Ascending aorta (tissue), 2 donors: ENCODE measurements at places on chromosomes 6 and 20. TPM values are rescaled to one million over a fixed set of nuclear protein-coding genes. Genes with fewer than 3 reads are reported as not detected.

TOP1 gene
- 9.4 TPM for total RNA-seq

KCNQ2 gene
- total RNA-seq: not detected

TTI1 gene
- total RNA-seq: 18.0 TPM

COL12A1 gene
- 140 TPM for total RNA-seq

ZBTB46 gene
- 39.5 TPM for total RNA-seq

C4A gene
- total RNA-seq: 147 TPM

LIME1 gene
- 7.3 TPM for total RNA-seq

CRISP3 gene
- total RNA-seq: not detected

SNAI1 gene
- total RNA-seq: 64.4 TPM

- peaks cover 6% of the 10 kb centered on the region for H3K4me1 ChIP-seq
- DNase-seq: no peak
- H3K4me3 ChIP-seq: no peak overlapping the region
- peaks cover 18% of the 10 kb centered on the region for H3K36me3 ChIP-seq
- H3K27me3 ChIP-seq: no peaks in the 10 kb centered on the region
Observed at GRCh38 chr6:41914869-41915530, 5.9 kb downstream of the MED20 start.

DNA sequence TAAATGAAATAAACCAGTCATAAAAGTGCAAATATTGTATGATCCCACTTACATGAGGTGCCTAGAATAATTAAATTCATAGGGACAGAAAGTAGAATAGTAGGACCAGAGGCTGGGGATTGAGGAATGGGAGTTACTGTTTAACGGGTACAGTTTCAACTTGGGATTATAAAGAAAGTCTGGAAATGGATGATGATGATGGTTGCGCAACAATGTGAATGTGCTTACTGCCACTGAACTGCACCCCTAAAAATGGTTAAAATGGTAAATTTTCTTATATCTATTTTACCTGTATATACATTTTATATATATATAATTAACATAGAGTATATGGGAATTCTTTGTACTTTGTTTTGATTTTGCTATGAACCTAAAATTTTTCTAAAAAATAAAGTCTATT is 53.3 kb upstream of the L3MBTL3 start:
- H3K27ac ChIP-seq: no peak overlapping the region
- no peak for DNase-seq
- no peaks in the 10 kb centered on the region for H3K27me3 ChIP-seq
- no peaks in the 10 kb centered on the region for H3K4me1 ChIP-seq
- no peak overlapping the region for H3K4me3 ChIP-seq
- no peaks in the 10 kb centered on the region for H3K36me3 ChIP-seq

GRCh38 chr6:85458782-85459181 is 8.9 kb downstream of the NT5E start:
- peak overlapping the region; percentile 93 for H3K27ac ChIP-seq
- H3K4me3 ChIP-seq: peak overlapping the region; percentile 5

GRCh38 chr6:79755967-79756366 is 124.8 kb downstream of the SH3BGRL2 start:
- no peaks in the 10 kb centered on the region for H3K4me1 ChIP-seq
- DNase-seq: no peak
- no peak overlapping the region for H3K4me3 ChIP-seq
- no peak overlapping the region for H3K27ac ChIP-seq
- no peaks in the 10 kb centered on the region for H3K27me3 ChIP-seq
- H3K36me3 ChIP-seq: no peaks in the 10 kb centered on the region

- H3K36me3 ChIP-seq: no peaks in the 10 kb centered on the region
- DNase-seq: peak; percentile 95
- peak overlapping the region; percentile 94 for H3K27ac ChIP-seq
- H3K4me3 ChIP-seq: no peak overlapping the region
- peaks cover 31% of the 10 kb centered on the region for H3K4me1 ChIP-seq
- no peaks in the 10 kb centered on the region for H3K27me3 ChIP-seq
Observed at GRCh38 chr20:31835977-31836852, 9.2 kb downstream of the FOXS1 start.

DNA sequence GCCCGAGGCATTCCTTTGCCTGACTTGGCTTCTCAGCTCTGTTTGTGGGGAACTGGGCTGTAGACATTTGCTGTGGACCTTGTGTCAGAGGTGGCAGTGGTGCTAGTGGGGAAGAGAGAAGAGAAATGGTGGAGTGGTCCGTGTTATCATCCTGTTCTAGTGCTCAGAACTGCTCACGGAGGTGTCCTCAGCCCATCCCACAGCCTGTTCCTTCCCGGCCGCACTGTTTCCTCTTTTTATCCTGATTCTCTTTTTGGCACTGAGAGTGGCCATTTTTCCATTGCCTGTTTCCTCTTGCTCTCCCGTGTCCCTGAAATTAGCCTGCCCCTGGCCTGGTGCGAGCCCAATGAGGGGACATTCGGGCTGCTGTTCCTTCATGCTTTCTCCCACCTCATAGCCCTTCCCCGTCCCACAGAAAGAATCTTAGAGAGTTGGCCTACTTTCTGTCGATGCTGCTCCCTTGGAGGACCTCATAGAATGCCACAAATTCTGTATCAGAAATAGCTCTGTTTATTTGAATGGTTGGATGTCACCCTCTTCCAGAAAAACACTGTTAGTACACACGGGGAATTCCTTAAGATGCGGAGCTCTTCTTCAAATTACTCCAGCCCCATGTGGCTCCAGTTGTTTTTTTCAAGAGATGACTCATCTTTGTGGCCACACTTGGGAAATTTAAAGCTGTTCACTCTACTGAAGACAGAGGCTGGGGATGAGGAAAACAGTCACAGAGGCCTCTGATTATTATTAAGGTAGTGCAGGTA is 26.1 kb downstream of the FARS2 start:
- H3K27ac ChIP-seq: no peak overlapping the region
- H3K4me3 ChIP-seq: no peak overlapping the region
- DNase-seq: no peak
- no peaks in the 10 kb centered on the region for H3K27me3 ChIP-seq

DNA sequence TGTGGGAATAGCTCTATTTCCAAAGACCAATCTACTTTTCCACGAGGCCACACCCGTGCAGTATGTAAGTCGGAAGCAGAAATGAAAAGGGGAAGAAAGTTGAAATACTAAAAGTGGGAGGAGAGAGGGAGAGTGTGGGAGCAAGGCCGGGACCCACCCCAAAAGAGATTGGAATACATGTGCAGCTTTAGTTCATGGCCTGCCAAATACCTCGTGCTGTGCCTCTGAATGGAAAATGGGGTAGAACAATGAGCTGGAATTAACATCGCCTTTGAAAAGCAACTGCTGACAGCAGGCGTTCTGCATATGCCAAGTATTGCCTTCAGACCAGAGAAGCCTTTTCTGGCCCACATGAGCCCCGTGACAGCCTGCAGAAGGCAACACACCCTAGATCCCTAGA is 155.6 kb downstream of the CD83 start:
- no peaks in the 10 kb centered on the region for H3K36me3 ChIP-seq
- no peak overlapping the region for H3K27ac ChIP-seq
- no peaks in the 10 kb centered on the region for H3K27me3 ChIP-seq

GRCh38 chr6:3711776-3712175 is 39.7 kb downstream of the PXDC1 start:
- H3K4me1 ChIP-seq: no peaks in the 10 kb centered on the region
- H3K27ac ChIP-seq: no peak overlapping the region
- H3K27me3 ChIP-seq: no peaks in the 10 kb centered on the region
- peaks cover 11% of the 10 kb centered on the region for H3K36me3 ChIP-seq
- no peak for DNase-seq

DNA sequence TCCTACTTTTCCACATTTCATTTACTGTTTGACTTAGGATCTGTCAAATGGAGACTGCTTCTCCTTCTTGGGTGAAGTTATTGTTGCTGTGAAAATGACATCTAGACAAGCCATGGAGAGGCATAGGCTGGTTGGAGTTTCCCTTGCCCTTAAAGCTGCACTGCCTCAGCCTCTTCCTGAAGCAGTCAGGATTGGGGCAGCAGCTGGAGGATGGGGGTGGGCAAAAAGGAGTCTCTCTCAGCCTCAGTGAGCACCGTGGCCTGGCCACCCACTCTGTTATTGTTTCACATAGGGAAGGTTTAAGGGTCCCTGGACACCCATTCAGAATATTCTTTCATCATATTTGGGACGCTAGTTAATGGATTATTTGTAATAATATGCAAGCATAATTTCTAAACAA is 7.7 kb upstream of the ZBTB24 start:
- no peak overlapping the region for H3K4me3 ChIP-seq
- H3K27me3 ChIP-seq: no peaks in the 10 kb centered on the region
- DNase-seq: no peak
- no peaks in the 10 kb centered on the region for H3K4me1 ChIP-seq

GRCh38 chr20:31845300-31845863 is at the start of gene FOXS1:
Gene FOXS1, minus strand, starts transcription at chr20:31845604. Its CDS starts 62 bp downstream, at chr20:31845542.
- peak within 1 kb of the TSS; percentile 70 for H3K4me3 ChIP-seq
- H3K27ac ChIP-seq: peak within 1 kb of the TSS; percentile 94
- H3K4me1 ChIP-seq: peaks cover 40% of the 10 kb centered on the region
- H3K27me3 ChIP-seq: no peaks in the 10 kb centered on the region
- H3K36me3 ChIP-seq: no peaks in the 10 kb centered on the region
- DNase-seq: peak; percentile 60

DNA sequence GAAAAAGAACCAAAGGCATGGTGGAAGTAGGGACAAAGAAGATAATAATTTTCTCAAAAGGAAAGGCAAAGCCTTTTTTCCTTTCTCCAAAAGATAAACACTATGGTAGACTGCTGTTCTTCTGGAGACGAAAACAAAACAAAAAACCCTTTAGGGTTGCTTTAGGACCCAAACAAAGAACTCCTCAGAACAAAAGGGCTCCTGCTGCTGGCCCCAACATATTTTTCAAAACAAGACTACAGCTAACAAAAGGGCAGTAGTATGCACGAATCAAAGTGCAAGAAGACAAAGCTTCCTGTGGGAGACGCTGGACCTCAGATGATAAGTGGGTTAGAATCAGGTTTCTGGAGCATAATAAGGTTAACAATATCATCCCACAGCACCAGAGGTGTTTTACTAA is 15.8 kb downstream of the NCOA5 start:
- no peaks in the 10 kb centered on the region for H3K4me1 ChIP-seq
- DNase-seq: no peak
- no peak overlapping the region for H3K27ac ChIP-seq
- no peaks in the 10 kb centered on the region for H3K27me3 ChIP-seq
- no peak overlapping the region for H3K4me3 ChIP-seq

- no peak overlapping the region for H3K27ac ChIP-seq
- H3K4me1 ChIP-seq: no peaks in the 10 kb centered on the region
- no peaks in the 10 kb centered on the region for H3K27me3 ChIP-seq
- no peak overlapping the region for H3K4me3 ChIP-seq
- no peak for DNase-seq
Observed at GRCh38 chr20:48556956-48557355, 270.8 kb downstream of the PREX1 start.

GRCh38 chr6:12363651-12364381 is 73.7 kb downstream of the EDN1 start:
- no peaks in the 10 kb centered on the region for H3K27me3 ChIP-seq
- H3K36me3 ChIP-seq: no peaks in the 10 kb centered on the region
- H3K27ac ChIP-seq: no peak overlapping the region
- no peak for DNase-seq

DNA sequence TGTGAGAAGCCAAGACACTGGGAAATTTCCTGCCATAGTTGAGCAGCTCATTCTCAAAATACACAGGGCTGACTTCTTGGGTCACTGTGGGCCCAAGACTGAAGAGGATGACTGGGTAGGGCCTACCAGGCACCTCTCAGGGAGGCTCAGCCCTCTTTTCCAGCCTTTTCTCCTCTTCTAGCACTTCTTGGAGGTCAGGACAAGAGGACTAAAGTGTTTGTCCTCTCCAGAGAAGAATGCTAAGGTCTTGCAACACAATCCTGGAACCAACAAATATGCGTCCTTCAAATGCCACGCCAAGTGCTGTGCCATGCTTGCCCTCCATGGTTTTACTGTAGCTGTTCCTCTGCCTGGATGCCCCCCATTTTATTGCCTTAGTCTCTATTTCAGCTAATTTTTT is 3.3 kb upstream of the LRRN4 start:
- DNase-seq: no peak
- H3K27me3 ChIP-seq: no peaks in the 10 kb centered on the region
- peaks cover under 1% of the 10 kb centered on the region for H3K4me1 ChIP-seq
- H3K36me3 ChIP-seq: no peaks in the 10 kb centered on the region

- peaks cover 46% of the 10 kb centered on the region for H3K36me3 ChIP-seq
- no peak overlapping the region for H3K4me3 ChIP-seq
- no peaks in the 10 kb centered on the region for H3K27me3 ChIP-seq
Observed at GRCh38 chr6:158766621-158767455, 52.3 kb downstream of the EZR start.

DNA sequence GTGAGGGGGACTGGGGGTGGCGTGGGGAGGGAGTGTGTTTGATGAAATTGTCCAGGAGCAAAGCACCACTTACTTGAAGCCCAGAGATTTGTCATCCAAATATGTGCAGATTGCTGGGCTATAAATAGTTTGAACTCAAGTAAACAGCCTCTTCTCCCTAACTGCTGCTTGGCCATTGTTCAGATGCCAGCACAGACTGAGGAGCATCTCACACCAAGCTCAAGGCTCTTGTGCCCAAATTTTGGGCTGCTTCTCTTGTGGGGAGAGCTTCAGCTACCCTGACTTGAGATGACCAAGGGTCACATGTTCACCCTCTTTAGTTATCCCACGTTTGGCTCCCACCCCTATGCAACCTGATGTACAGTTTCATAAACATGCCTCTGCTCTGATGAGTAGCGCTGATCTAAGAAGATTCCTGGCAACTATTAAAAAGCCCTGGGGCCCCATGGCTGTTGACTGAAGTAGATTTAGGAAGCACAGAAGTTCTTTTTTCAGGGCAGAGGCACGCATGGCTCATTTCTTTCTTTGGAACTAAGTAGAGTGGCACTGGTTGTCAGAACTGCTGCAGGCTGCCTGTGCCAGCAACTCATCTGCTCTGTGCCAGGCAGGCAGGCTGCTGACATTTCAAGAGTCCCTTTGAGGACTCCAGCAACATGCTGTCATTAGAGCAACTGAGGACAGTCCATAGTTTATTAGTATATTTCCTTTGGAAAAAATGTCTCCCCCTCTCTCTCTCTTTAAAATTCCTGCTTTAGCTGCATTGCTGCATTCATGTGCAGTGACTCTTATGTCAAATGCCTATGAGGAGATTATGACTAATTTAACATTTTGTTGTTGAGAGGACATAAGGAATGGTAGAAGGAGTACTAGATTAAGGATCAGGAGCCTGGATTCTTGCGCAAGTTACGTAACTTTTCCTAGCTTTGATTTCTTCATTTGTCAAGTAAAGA is 9.6 kb upstream of the PKIG start:
- peaks cover 16% of the 10 kb centered on the region for H3K4me1 ChIP-seq
- no peak overlapping the region for H3K4me3 ChIP-seq
- H3K27ac ChIP-seq: peak overlapping the region; percentile 81

- H3K27ac ChIP-seq: peak overlapping the region; percentile 95
- no peaks in the 10 kb centered on the region for H3K36me3 ChIP-seq
- DNase-seq: no peak
- no peaks in the 10 kb centered on the region for H3K27me3 ChIP-seq
- H3K4me3 ChIP-seq: peak overlapping the region; percentile 81
Observed at GRCh38 chr6:125745281-125746018, 4.0 kb upstream of the HEY2 start.

GRCh38 chr20:39705032-39705431 is 742.9 kb downstream of the DHX35 start:
- H3K27me3 ChIP-seq: no peaks in the 10 kb centered on the region
- no peak overlapping the region for H3K27ac ChIP-seq
- no peaks in the 10 kb centered on the region for H3K4me1 ChIP-seq
- DNase-seq: no peak
- H3K36me3 ChIP-seq: no peaks in the 10 kb centered on the region

GRCh38 chr20:51660672-51661608 is 107.2 kb downstream of the ATP9A start:
- no peaks in the 10 kb centered on the region for H3K4me1 ChIP-seq
- H3K4me3 ChIP-seq: no peak overlapping the region
- peak overlapping the region; percentile 69 for H3K27ac ChIP-seq
- H3K27me3 ChIP-seq: no peaks in the 10 kb centered on the region
